Right ventricle myocardium inferior (tissue), 1 donor: ENCODE measurements at places on chromosomes 2 and 18. TPM values are rescaled to one million over a fixed set of nuclear protein-coding genes. Genes with fewer than 3 reads are reported as not detected.

The NYAP2 gene
- not detected for total RNA-seq

DNA sequence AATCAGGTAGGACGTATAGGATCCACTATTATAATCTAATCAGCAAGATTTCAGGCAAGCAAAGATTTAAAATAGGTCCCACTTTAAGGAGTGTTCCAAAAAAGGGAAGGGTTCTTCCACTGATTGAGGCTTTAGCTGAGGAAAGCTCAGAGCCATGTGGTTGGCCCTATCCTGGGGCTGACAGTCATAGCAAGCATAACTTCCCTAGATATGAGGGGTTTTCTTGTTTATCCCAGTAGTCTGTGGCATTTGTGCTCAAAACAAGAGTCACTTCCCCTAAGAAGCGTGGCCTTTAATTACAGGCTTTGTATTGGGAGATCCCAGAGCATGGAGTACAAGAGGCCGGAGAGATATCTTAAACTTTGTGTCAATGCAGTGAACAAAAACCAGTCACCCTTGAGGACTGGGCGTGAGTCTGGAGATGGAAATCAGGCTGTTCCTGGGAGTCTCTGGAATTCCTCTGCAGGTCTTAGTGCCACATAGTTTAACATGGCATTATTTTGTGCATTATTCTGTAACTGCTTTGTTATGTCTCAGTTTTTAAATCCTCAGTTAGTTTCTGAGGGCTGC is 136.9 kb upstream of the FBXO11 start:
- no peak for DNase-seq

DNA sequence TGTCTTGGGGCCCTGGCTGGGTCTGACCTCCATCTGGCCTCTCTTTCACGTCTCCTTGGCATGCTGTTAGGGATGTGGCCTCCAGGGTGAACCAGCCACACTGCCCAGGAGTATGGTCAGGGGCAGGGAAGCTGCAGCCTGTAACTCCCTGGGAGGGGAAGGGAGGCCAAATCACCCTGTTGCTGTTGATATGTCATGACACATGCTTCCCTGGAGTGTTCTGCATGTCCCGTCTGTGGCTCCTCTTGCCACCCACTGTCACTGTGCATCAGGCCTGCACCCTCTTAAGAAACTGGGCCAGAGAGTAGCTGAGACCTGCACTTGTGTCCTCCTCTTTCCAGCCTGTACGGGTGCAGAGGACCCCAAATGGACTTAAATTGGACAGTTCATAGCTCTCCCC is 221.3 kb downstream of the FHOD3 start:
- no peak for DNase-seq

DNA sequence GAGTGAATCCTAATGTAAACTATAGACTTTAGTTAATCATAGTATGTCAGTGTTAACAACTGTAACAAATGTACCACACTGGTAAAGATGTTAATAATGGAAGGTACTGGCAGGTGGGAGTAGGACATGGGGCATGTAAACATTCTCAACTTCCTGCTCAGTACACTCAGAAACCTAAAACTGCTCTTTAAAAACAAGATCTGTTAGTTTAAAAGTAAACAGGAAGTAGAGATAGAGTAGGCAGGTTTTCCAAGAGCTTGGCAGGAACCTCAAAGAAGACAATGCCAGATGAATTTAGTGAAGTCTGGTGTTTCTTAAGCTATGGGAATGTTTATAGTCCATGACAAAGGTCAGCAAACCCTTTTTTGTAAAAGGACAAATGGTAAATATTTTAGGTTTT is 46.6 kb downstream of the CCDC138 start:
- no peak for DNase-seq

The CHRND gene
- not detected for total RNA-seq

DNA sequence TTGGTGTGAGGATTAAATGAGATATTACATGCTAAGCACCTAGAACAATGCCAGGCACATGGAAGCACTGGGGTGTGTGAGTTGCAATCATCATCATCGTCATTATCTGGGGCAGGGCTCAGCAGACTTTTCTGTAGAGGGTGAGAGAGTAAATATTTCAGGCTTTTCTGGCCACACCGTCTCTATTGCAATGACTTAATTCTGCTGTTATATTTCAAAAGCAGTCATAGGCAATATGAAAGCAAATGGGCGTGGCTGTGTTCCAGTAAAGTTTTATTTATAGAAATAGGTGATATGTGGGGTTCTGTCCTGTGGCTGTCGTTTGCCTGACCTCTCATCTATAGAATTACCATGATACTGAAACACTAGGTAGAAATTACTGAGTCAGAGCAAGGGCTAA is 60.6 kb downstream of the IL1R2 start:
- DNase-seq: no peak

DNA sequence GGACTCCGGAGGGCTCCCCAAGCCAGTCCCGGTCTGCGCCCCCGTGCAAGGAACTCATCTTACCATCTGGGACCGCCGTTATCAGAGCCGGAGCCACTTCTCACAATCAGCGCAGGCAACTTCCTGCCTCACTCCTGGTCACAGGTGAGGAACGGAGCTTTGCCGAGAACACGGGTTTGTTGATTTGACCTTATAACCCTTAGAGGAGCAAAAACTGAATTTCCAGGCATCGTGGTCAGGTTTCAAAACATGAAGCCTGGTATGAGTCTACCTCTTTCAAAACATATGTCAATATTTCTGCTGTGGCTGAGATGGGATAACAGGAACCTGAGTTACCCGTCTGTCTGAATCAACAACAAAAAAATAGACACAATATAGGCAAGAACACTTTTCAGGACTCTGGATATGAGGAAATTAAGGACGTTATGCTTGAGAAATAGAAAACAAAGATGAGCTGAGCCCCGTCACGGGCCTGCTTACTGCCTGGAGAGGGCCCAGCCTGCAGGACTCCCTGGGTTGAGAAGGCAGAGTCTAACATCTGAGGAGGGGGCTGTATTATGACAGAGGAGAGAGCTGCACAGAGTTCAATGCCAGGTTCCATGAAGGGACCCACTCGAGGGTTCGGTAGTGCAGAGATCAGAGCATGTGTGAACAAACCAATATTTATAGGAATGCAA is 148.7 kb downstream of the NDUFA10 start:
- peak; percentile 45 for DNase-seq

GRCh38 chr18:58526425-58527284 is 102.2 kb downstream of the ALPK2 start:
- no peak for DNase-seq

GRCh38 chr2:209383212-209383611 is 40.6 kb upstream of the MAP2 start:
- no peak for DNase-seq

- no peak for DNase-seq
Observed at GRCh38 chr2:234571620-234572407, 74.9 kb upstream of the ARL4C start.

GRCh38 chr2:14673351-14673875 is 40.9 kb downstream of the LRATD1 start:
- no peak for DNase-seq

DNA sequence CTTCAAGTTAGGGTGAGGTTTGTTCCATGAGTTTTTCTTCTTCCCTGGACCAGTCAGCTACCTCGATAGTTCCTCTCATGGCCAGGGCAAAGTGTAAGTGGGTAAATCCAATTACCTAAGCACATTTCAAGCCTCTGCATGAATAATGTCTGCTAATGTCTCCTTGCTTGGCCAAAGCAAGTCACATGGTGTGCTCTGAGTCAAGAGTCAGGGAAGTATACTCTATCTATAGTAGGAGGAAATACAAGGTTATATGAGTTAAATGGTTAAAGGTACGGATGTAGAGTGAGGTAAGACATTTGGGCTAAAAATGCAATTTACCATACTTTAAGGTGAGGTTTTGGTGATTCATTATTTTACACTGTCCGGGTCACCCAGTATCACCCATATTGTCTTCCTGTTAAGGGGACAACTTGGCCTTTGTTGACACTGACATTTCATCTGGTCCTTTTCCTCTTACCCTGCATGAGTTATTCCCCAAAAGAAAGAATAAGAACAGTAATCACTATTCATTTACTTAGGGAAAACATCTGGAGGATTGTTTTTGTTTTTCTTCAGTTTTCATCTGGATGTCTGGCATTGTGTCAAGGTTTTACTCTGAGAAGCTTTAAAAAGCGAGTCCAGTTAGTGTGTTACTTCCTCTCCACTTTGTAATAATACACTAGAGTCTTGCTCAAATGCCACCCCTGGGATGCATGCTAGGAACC is 405.5 kb downstream of the RND3 start:
- DNase-seq: no peak

GRCh38 chr2:223729781-223730180 is 107.6 kb downstream of the AP1S3 start:
- no peak for DNase-seq

DNA sequence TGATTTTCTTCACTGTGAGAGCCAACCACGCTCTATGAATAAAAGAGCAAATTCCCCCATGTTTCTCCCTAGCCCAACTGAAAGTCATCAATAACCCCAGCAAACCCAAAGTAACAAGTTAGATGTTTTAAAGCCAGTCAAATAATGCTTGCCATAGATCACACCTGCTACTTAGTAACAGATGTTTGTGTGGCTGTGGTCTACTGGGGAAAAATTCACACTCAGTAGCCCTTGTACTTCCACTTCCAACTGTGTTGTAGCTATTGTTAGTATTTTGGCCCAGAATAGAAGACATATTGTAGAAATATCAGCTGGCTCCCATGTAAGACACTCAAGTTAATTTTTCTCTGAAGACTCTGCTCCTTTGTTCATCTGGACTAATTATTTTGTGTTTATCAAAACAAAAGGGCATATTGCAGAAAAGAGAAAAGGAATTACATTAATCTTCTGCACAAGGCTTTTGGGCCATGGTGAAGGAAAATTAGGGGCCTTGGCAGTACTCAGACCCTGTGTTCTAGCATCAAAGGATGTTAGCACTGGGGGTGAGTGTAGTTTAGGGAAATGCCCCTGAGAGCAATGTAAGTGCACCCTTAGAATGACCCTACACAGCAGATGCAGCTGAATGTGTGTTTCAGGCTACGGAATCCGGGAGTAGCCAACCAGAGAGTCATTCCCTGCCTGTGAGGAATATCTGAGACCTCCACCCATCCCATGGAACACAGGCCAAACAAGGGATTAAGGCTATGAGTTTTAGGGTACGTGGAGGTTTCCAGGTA is 521.9 kb downstream of the EPHA4 start:
- DNase-seq: no peak

DNA sequence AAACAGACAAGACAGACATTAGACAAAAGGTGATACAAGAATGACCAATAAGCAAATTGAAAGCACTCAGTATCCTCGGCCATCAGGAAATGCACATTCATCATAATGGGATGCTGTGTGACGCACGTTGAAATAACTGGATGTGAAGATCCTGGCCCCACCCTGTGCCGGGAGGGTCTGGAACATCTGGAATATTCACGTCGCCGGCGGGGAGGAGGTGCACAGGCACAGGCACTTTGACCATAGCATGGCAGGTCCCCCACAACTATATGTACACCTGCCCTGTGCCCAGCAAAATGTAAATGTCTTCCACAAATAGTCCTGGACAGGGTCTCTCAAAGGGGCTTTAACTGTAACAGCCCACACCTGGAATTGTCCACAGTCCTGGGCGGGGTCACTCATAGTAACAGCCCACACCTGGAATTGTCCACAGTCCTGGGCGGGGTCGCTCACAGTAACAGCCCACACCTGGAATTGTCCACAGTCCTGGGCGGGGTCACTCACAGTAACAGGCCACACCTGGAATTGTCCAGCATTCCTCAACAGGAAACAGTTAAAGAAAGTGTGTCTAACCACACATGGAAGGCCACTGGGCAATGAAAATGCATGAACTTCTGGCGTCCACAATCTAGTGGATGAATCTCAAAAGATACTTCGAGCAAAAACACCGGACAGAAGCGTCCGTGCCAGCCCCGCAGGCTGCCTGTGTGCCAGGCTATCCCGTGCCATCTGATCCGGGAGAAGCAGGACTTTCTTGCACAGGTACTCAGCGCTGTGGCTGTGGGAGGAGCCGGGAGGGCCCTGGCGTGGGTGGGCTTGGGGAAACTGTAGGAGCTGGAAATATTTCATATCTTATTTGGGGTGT is 113.4 kb downstream of the RTP5 start:
- DNase-seq: no peak

The TTR gene
- total RNA-seq: not detected

- DNase-seq: no peak
Observed at GRCh38 chr18:58813105-58813504, 51.6 kb upstream of the ZNF532 start.

The LDAH gene
- total RNA-seq: 5.8 TPM

DNA sequence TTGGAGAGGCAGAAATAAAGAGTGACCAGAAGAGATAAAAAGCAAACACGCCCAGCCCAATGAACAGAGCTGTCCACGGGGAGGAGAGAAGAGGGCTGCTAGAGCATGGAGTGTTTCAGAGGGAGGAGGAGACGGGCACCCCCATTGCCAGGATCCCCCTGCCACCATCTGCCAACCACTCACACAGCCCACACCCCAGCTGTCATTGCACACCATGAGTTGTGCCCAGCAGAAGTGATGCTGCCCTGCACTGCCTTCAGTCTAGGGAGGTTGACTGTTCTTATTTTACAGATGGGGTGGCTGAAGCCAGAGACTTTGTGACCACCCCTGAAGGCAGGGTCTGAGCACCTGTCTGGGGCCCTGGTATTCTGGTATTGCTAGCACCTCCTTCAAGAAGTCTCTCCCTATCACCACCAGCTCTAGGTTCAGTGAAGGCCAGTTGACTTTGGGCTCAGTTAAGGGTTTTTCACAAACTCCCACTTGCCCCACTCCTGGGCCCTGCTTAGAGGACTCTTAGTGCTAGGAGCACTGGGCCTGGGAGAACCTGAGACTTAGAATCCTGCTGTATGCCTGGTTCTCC is 2.4 kb downstream of the FABP1 start:
- DNase-seq: no peak

DNA sequence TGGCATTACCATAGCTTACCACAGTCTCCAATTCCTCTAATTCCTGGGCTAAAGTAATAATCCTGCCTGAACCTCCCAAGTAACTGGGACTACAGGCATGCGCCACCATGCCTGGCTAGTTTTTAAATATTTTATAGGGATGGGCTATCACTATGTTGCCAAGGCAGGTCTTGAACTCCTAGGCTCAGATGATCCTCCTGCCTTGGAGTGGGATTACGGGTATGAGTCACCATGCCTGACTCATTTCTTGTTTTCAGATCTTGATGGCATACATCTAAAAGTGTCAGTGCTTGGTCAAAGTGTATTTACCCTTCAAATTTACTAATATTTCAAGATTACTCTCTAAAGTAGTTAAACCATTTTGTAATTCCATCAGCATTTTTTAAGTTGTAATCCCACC is 9.4 kb upstream of the SOCS6 start:
- DNase-seq: no peak

The PKP4 gene
- total RNA-seq: 47.9 TPM

The LINC00305 gene
- not detected for total RNA-seq

DNA sequence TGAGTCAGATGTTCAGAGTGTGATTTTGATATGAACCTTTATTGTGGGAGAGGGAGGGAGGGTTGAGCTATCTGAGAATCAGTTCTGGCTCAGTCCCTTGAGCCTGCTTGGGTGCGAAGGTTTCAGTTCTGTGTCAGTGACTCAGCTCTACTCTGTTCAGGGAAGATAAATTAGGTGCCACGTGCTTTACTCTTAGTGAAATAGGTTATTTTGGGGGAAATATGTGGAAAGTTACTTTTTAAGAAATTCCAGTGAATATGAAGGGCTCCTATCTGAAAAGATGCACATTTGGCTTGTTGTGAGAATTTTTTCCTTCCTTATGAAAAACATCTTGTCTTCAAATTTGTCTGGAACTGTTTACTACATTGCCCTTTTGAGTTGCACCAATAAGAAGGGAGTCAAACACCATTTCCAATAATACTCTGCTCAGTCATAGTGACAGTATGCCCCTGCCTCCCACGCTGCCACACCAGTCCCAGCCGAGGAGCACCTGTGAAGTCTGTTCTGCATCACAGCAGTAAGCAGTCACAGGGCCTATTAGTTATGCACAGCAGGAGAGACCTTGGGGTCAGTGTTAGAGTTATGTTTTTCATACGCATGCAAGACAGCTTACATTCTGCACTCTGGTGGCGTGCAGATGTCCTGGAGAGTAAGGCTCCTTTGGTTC is 32.8 kb upstream of the DNAH7 start:
- no peak for DNase-seq
